Heart right ventricle (tissue), 16 donors: ENCODE measurements at places on chromosomes 6 and 20. TPM values are rescaled to one million over a fixed set of nuclear protein-coding genes. Genes with fewer than 3 reads are reported as not detected.

SMLR1 gene
- not detected for polyA plus RNA-seq

PPP1R16B gene
- 5.4 TPM for polyA plus RNA-seq

UST gene
- 2.6 TPM for polyA plus RNA-seq

SLA2 gene
- polyA plus RNA-seq: 0.23 TPM

ZNF217 gene
- 5.3 TPM for polyA plus RNA-seq

SYNGAP1 gene
- polyA plus RNA-seq: 3.1 TPM

DNA sequence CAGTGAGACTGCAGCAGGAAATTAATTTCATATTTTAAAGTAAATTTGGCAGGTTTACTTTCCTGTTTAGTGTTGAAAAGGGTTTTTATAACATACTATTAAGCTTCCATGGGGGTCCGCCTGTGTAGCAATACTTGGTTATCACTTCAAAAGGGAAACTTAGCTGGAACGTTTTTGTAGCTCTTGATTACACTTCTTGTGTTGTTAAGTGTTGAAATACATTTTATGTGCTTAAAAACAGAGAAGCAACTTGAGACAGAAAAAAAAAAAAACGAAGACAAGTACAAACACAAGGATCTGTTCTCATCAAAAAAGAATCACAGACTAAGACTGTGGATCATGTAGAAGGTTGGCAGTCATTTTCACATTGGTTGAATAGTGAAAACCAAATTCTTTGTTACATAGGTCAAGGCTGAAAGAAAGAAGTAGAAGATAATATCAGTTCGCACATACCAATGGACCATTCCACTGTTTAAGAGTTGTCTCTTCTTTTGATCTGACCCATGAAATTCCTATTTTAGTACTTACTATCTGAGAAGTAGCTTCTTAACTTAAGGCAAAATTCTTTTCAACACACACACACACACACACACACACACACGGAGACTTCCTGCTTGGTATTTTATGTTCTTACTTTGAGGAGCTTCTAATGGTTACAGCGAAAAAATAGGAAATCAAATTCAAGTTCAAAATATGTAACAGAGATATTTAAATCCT lies 113.9 kb upstream of the SLC35B3 start:
- no peak for DNase-seq

DNA sequence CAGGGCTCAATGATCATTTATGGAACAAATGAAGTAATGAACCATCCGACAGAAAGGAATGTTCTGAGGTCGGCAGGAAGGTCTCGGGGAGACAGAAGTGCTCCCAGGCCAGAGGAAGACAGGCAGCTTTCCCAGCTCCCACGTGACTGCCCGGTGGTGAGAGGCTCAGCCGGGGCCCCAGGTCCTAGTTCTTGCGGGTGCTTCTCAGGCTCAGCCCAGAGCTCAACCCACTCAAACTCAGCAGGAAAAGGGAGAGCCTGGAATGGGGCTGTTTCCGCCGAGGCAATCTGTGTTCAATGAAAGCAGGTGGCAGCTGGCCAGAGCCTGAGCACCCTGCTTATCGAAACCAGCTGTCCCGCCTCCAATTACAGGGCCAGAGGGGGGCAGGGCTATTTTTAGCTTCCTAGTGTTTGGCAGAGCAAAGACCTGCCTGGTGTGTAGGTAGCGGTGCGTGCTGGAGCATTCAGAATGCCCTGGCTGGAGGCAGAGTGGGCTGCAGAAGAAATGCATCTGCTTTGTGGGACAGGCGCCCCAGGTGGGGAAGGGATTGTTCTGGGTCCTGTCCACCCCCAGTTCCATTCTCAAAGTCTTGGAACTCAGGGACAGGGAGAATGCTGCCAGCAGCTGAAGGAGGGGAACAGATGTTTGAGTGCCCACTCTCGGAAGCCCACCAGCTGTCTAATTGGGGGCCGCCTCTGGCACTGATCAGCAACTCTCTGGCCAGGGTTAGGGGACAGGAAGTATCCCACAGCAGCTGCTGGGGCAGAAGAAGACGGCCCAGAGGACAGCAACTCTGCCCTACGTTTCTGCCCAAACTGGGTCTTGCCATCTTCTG lies 145.1 kb downstream of the PREX1 start:
- DNase-seq: peak; percentile 91

GRCh38 chr6:159686703-159687102 lies 6.3 kb downstream of the SOD2 start:
- no peak for DNase-seq

- DNase-seq: no peak
Measured at GRCh38 chr20:51460163-51460562, 82.4 kb downstream of the NFATC2 start.

- DNase-seq: no peak
Measured at GRCh38 chr6:145829950-145830349, 15.4 kb upstream of the FBXO30 start.

GRCh38 chr6:26204332-26205160 lies 117.3 kb downstream of the HFE start:
- peak; percentile 98 for DNase-seq

DNA sequence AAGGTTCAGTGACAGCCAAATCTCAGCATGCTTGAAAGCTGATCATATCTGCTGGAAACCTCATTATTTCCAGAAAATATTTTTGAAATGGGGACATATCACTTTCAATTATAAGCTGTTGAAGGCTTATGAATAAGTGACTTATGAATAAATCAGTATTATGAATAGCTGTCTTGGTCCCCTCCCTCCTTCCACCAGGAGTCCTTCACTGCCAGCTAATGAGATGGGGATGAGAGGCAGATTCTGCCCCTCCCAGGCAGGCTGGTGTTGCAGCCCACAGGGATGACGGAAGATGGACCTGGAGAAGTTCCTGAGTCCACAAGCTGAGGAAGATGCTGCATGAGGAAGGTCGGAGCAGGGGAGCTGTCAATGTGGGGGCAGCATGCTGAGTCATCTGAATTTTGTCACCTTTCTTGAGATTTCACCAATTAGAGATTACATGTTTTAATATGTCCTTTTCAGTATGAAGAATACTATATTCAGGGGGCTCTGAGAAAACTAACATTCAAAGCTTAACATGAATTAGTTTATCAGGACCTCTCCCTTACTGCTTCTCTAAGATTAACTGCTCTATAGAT lies 112.2 kb downstream of the DTNBP1 start:
- DNase-seq: no peak

DNA sequence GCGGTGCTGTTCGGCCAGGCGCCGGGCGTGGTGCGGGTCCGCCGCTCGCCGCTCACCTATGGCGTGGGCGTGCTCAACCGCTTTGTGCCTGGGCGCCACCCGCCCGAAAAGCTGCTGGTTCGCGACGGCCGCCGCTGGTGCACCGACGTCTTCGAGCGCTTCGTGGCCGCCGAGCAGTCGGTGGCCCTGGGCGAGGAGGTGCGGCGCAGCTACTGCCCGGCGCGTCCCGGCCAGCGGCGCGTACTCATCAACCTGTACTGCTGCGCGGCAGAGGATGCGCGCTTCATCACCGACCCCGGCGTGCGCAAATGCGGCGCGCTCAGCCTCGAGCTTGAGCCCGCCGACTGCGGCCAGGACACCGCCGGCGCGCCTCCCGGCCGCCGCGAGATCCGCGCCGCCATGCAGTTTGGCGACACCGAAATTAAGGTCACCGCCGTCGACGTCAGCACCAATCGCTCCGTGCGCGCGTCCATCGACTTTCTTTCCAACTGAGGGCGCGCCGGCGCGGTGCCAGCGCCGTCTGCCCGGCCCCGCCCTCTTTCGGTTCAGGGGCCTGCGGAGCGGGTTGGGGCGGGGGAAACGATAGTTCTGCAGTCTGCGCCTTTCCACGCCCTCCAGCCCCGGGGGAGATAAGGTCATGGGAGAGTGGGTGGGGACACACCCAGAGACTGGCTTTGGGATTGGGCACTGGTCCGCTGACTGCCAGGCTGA lies 15.7 kb downstream of the ADISSP start:
- peak; percentile 79 for DNase-seq

DNA sequence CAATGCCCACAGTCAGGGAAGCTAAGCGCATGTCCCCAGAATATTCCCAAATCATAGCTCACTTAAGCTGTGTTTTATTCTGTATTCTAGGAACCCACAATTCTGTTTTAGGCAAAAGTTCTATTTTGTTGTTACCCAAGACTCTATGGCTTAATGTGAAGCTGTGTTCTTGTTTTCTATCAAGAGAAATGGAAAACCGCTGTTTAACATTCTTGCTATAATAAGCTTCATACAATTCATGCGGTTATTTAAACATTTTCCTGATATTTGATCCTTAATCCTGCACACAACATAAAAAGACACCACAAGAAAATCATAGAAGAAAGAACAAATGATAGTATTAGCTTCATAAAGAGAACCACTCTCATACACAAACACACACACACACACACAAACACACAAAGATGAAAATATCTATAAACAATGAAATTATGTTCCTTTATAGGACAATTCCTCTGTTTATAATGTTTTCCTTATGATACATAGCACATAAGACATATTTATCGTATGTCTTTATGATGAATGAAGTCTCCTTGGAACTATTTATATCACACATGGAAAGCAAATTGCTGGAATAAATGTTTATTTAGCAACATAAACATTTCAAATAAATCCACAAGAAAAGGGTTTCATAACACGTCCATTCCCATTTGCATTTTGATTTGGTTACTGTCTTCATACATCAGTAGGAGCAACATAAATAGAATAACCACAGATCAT lies 16.4 kb upstream of the COL21A1 start:
- no peak for DNase-seq

GRCh38 chr20:43681468-43681942 lies 14.6 kb downstream of the MYBL2 start:
- DNase-seq: peak; percentile 33

DNA sequence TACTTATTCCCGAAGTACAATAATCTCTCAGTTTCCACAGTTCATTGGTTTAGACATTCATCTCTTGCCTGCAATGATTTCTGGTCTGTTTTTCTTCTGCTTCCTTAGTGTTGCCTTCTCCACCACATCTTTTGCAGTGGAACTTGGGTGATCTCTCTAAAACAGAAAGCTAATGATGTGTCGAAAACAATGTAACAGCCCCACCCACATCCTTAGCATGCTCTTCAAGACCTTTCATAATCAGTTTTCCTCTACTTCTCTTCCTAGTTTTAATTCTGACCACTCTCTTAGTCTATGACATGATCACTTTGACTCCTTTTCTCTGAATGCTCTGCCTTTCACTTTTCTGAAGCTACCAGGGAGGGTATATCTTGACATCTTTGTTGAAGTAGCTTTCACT lies 1007.9 kb upstream of the CITED2 start:
- DNase-seq: no peak

- peak; percentile 46 for DNase-seq
Measured at GRCh38 chr6:30071081-30071818, 4.3 kb downstream of the PPP1R11 start.

DNA sequence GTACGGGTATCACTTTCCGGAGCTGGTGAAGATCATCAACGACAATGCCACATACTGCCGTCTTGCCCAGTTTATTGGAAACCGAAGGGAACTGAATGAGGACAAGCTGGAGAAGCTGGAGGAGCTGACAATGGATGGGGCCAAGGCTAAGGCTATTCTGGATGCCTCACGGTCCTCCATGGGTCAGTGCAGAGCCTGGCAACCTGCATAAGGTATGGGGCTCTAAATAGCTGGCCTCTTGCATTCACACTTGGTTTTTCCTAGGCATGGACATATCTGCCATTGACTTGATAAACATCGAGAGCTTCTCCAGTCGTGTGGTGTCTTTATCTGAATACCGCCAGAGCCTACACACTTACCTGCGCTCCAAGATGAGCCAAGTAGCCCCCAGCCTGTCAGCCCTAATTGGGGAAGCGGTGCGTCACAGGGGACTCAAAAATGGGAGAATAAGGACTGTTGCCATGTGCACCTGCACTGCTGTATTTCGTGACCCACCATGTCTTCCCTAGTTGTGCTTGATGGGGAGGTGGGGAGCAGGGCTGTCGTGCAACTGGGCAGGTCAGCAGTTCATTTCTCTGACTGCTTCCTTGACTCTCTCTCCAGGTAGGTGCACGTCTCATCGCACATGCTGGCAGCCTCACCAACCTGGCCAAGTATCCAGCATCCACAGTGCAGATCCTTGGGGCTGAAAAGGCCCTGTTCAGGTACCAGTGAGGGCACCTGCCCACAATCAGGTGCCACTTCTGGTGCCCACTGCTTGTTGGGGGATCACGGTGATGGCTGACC lies 3.1 kb downstream of the NOP56 start:
- no peak for DNase-seq

DNA sequence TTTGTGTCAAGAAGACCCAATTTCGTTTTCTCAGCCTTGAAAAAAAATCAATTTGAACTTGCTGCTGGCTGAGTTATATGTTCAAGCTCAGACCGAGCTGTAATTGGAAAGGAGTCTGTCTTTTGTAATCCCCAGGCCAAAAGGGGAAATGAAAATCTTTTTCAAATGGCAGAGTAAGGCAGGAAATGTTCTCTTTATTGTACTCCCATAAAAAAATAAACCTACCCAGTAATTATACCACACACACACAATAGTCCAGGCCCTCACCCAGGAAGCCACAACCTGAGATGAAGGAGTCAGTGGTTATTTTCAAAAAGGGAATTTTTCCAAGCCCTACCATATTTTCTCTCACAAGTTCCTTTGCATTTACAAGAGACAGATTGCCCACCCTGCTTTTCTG lies 45.3 kb downstream of the CLIC5 start:
- DNase-seq: no peak

DNA sequence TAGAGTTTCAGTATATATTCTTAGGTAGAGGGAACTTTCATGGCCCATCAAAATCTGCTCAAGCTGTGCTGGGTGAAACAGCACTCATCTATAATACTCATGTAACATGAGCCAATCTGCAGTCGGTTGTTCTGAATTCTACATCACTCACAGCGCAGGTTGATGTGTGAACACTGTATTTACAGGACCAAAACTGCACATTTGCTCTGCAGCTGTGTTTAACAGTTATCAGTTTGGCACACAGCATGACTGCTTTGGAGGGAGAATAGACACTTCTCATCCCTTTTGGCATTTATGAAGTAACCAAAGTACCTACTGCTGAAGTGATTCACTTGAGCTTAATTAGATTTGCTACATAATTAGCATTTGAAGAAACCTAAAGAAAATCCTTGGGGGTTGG lies 225.1 kb downstream of the BCKDHB start:
- DNase-seq: no peak
